ENCODE measurements at places on chromosomes 3 and 15.

GRCh38 chr3:28934126-28934813, 346.6 kb upstream of the RBMS3 start:
- no peak for DNase-seq

GRCh38 chr15:72604794-72605193, 49.7 kb upstream of the GOLGA6B start:
- DNase-seq: no peak

- no peak for DNase-seq
These were observed 62.0 kb upstream of the ATP2C1 start for GRCh38 chr3:130831719-130832400.

- DNase-seq: no peak
These were observed 203.5 kb upstream of the LINGO1 start for GRCh38 chr15:77836121-77836692.

- no peak for DNase-seq
These were observed 9.4 kb downstream of the ITPKA start for GRCh38 chr15:41502795-41503668.

DNA sequence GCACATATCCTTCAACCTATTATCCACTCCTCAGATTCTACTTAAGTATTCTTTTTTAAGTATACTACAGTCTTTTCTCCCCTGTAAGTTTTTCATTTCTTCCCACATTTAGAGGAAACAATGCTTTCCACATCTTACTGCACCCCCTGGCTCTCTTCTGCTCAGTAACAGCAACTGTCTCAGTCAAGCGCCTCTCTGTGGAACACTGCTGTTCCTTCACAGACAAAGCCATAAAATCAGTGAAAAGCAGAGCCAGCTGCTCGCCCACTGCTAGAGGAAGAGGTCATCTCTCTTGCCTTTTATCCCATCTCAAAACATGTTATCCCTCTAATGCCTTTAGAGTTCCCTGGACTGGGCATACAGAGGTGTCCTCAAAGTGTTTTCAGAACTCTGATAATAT, 24.8 kb downstream of the SERP1 start:
- no peak for DNase-seq
